ENCODE measurements at places on chromosomes 7 and 10. TPM values are rescaled to one million over a fixed set of nuclear protein-coding genes. Genes with fewer than 3 reads are reported as not detected.
A peak's percentile ranks its signal among the peaks of the same experiment; 100 is the strongest.

The OPN1SW gene
- not detected for total RNA-seq

The CPEB3 gene
- total RNA-seq, result 32.4 TPM

The IDI2 gene
- total RNA-seq, result 1.1 TPM

DNA sequence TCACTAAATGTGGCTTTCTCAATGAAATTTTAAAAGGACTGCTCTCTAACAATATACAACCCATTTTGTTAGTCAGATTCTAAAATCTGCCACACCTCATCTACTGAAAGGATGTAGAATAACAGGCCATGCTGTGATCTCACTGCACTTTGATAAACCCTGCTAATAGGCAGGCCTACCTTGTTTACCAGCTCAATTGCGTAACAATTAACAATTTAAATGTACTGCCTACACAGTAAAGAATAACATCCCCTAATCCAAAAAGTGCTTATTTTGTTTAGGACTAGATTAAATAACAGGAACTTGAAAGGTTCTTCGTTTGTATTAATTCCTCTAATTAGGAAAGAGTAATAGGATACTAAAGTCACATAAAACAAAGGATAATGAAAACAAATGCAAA, 4.5 kb downstream of the SRI start:
- no peak overlapping the region for H3K4me3 ChIP-seq
- H3K4me1 ChIP-seq, result peaks cover 4% of the 10 kb centered on the region
- H3K36me3 ChIP-seq, result no peaks in the 10 kb centered on the region
- H3K27me3 ChIP-seq, result no peaks in the 10 kb centered on the region
- no peak overlapping the region for H3K27ac ChIP-seq

- H3K4me3 ChIP-seq, result no peak overlapping the region
- H3K36me3 ChIP-seq, result no peaks in the 10 kb centered on the region
- H3K27ac ChIP-seq, result no peak overlapping the region
- peak; percentile 50 for DNase-seq
- H3K4me1 ChIP-seq, result no peaks in the 10 kb centered on the region
Measured at GRCh38 chr10:97463363-97464132, 17.6 kb downstream of the ZDHHC16 start.

GRCh38 chr7:94875201-94875600, 32.2 kb upstream of the PPP1R9A start:
- no peak overlapping the region for H3K27ac ChIP-seq
- no peaks in the 10 kb centered on the region for H3K36me3 ChIP-seq
- no peak for DNase-seq
- no peaks in the 10 kb centered on the region for H3K27me3 ChIP-seq

GRCh38 chr10:28845009-28845682, 167.8 kb downstream of the BAMBI start:
- no peaks in the 10 kb centered on the region for H3K36me3 ChIP-seq
- DNase-seq, result no peak
- H3K4me3 ChIP-seq, result no peak overlapping the region
- no peaks in the 10 kb centered on the region for H3K27me3 ChIP-seq
- no peak overlapping the region for H3K27ac ChIP-seq
